ENCODE measurements at places on chromosomes 7 and 10.
A peak's percentile ranks its signal among the peaks of the same experiment; 100 is the strongest.

GRCh38 chr7:151317936-151318335 lies 23.7 kb upstream of the NUB1 start:
- DNase-seq, result no peak

- no peak for DNase-seq
Observed at GRCh38 chr10:119479532-119479931, 63.0 kb downstream of the RGS10 start.

DNA sequence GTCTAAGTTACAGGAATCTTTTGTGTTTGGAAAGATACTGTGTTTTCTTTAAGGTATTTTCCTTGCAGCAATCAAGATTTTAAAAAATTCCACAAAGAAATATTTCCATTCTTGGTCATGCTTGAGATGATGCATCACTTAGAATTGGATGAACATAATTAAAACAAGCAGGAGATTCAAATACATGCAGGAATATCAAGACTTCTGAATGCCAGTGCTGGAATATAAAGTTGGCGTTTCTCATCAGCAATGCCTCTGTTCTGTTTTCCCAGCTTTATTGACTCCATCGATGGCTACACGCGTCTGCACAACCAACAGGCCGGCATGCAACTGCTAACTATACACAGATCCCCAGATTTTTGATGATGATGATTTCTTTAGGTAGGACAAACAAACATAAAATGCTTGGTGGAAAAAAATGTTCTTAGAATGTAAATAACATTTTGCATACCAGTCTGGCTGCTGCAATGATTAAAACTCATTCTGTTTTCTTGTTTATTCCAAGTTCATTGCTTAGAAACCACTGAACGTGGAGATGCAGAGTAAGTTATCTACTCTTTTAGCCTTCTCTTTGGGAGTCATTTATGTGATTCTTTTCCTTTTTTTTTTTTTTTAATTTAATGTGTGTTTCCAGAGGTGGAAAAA lies 91.3 kb upstream of the FAM171A1 start:
- DNase-seq, result no peak

- peak; percentile 8 for DNase-seq
Observed at GRCh38 chr7:124856299-124856888, 73.2 kb downstream of the POT1 start.

GRCh38 chr7:82167558-82168314 lies 275.8 kb downstream of the CACNA2D1 start:
- no peak for DNase-seq
